Stimulated activated CD8-positive, alpha-beta memory T cell treated with anti-CD3 and anti-CD28 coated beads, Interleukin-7, amount 100 ng/mL, for 1 hour (primary cell): ENCODE measurements at places on chromosomes 3 and 15.

GRCh38 chr3:177446165-177446601, 248.9 kb upstream of the TBL1XR1 start:
- DNase-seq: no peak

DNA sequence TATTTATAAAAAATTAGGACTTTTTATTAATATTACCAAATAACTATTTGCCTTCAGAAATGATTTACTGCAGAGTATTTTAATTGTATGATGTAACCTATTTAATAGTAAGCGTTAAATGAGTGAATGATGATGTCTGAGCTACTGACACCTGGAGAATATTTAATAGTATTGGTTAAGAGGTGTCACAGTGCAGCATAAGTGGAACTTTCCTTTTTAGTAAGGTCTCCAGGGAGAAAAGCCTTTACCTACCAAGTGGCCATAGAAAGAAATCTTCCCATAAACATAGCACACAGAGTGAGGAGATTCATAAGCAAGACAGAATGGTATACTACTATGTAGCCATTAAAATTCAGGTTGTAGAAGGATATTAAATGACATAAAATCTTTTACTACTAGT, 441.7 kb downstream of the TBL1XR1 start:
- no peak for DNase-seq

- no peak for DNase-seq
Observed at GRCh38 chr15:58292751-58293175, 139.0 kb upstream of the LIPC start.

- no peak for DNase-seq
Observed at GRCh38 chr3:23575697-23576096, 230.1 kb upstream of the UBE2E1 start.

DNA sequence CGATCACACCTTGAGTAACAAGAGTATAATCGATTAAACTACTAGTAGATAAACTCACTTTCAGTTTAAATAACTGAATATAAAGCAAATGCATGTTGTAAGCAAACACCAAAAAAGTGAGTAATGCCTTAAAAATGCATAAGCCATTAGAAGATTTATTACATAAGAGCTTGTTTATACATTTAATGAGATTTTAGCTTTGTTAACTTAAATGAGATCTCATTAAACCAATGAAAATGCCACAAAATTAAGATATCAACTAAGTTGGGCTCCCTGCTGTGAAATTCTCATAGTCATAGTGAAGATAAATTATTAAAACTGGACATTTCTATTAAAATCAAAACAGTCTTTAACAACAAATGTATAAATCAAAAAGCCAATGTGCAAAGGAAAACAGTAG, 701.2 kb downstream of the NLGN1 start:
- no peak for DNase-seq

- DNase-seq: no peak
Observed at GRCh38 chr3:46187341-46187700, 20.8 kb downstream of the CCR1 start.
